ENCODE measurements at places on chromosomes 7 and 10.

- DNase-seq = no peak
Measured at GRCh38 chr7:11792166-11792565, 39.8 kb downstream of the THSD7A start.

GRCh38 chr7:22476824-22477223 lies 23.2 kb downstream of the STEAP1B start:
- DNase-seq = no peak

GRCh38 chr7:26743205-26743604 lies 121.2 kb downstream of the SKAP2 start:
- DNase-seq = no peak

DNA sequence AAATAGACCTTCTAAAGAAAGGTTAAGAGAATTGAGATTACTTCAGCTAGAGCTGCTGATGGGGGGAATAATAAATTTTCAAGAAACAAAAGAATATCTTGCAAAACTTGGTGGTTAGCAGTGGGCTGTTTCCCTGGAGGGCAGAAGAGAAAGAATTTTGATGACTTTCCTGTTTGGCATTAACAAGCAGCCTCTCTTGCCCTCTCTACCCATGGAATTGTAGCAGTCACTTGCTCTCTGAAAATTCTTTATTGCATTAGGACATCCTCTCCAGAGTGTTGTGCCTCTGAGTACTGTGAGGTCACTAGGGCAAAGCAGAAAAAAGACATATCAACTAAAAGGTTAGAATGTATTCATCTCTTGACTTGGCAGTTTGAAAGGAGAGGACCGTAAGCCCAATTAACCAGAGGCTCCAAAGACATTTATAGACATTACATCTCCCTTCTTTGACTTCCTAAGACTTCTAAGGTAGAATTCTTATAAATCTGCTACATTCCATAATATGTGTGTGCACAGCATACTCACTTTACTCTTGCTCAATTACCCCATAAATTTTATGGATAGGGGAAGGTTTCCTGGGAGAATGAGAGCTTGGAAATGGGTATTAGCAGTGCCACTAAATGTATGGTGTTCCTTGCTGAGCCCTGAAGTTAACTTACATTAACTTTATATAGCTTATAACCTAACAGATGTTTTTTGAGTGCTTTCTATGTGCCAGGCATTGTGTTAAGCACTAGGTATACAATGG lies 215.3 kb downstream of the KIF20B start:
- DNase-seq = no peak

- no peak for DNase-seq
Measured at GRCh38 chr7:4113976-4114375, 568.1 kb upstream of the FOXK1 start.

- DNase-seq = peak; percentile 70
Measured at GRCh38 chr10:30002426-30003266, 56.7 kb downstream of the JCAD start.

DNA sequence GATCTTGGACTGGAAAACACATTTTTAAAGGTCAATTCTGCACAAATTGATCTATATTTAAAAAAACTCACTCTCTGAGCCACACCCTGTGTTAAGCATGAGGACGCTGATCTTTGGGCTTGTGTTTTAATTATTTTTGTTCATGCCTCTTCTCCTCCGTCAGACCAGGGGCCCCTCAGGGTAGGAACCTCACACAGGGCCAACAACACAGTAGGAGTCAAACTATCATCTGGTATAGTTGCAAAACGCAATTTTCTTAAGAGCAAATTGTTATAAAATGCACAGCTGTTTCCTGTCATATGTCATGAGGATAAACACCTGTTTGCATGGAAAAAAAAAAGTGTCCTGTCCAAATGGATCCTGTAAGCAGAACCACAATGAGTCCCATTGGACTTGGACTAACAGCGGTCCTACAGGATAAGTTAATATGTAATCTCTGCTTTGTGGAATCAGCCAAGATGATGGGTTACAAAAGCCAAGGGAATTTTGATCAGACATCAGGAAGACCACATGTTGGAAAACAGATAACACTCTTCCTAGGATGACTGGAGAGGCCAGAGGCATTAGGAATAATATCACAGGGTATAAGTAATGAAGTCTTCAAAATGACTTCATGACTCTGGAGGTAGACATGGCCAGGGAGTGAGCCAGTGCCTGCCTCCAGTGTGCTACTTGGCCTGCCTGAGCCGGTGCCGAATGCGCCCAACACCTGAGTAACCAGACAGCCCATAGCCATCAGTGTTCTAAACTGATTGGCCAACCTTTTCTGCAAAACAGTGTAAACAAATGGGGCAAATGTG lies 184.9 kb upstream of the ADCY1 start:
- no peak for DNase-seq

DNA sequence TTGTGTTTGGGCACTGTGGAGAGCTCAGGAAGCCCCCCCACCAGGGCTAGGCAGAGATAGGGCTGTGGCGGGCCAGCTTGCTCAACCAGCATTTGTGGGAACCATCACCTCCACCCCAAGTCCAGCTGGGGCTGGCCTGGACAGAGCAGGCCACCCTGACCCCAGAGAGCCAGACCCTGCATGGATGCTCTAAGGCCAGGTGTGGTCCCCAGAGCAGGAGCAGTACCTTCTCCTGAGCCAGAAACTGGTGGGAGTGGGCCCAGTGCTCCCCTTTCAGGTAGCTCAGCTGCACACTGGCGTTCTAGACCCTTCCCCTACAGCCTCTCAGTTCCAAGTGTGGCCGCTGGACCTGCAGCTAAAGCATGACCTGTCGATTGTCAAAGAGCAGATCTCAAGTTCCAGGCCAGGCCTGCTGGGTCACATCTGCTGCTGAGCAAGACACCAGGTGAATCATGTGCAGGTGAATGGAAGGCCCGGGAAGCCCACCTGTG lies 57.2 kb downstream of the RASGEF1A start:
- peak; percentile 36 for DNase-seq

DNA sequence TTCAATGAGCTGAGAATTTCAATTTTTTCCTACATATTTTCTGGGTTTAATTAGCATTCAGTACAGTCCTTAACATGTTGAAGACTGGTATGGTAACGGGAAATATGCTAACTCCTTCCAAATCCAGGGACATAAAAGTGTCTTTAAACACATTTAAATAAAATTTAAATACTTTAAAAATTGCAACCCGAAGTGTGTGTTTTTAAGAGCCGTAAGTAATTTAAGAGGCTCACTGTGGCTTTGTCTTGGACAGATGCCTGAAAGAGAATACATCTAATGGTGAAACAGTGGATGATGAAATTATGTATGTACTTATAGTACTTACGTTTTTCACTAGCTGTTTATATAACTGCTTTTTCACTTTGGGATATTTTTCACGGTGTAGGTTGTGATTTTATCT lies 687.3 kb upstream of the CELF2 start:
- no peak for DNase-seq
